ENCODE measurements at places on chromosomes 13 and 19. TPM values are rescaled to one million over a fixed set of nuclear protein-coding genes. Genes with fewer than 3 reads are reported as not detected.

DNA sequence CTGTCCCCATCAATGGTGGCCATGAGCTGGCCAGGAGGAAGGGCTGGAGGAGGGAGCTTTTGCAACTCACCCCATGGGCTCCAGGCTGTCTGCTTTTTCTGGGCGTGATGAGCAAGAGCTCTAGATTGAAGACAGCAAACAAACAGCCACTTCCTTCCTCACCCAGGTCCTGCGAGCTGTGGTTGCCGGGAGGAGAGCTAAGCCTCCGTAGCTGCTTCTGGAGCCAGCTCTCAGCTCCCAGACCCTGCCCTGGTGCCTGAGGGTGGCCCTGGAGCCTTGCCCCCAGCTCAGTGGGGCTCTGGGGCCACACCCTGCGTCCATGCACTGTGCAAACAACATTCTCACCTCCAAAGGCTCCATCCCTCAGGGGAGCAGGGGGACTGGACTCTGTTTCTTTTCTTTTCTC, 6.2 kb downstream of the MYO1F start:
- peak; percentile 27 for DNase-seq

GRCh38 chr19:21158523-21159135, 16.8 kb downstream of the ZNF431 start:
- no peak for DNase-seq

DNA sequence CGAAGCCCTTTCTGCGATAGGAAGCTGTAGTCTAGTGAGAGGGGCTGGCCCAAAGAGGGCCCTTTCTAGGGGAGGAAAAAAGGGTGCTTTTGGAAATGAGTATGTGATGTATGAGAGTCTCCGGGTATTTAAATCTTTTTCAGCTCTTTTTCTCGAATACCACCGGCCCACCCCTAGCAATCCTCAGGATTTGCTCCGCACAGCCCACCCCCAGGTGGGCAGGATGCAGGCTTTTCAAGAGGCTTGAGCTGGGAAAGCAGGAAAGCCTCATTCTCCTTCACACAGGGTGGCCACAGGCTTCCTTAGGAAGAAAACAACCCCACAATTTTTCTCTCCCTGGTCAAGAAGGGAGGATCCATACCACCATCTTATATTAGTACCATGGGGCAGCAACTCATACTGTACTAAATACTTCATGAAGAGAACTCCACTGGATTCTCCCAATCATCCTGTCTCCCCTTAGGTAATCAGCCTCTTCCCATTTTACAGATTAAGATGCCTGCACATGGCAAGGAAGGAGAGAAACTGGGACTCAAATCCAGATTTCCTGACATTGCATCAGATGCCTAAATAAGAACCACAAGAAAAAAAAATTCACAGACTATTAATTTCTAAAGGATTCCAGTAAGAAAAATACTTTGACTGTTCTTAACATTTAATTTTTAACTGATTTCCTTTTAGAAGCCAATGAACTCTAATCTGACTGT, 84.4 kb downstream of the STK24 start:
- DNase-seq: no peak

GRCh38 chr13:50511877-50512341, 331.6 kb downstream of the DLEU7 start:
- DNase-seq: no peak

CLEC17A gene
- total RNA-seq: not detected

TRPM4 gene
- 31.5 TPM for total RNA-seq

- DNase-seq: no peak
These were observed 1.1 kb downstream of the UBXN6 start for GRCh38 chr19:4456476-4456842.

PLVAP gene
- 36.9 TPM for total RNA-seq

DNA sequence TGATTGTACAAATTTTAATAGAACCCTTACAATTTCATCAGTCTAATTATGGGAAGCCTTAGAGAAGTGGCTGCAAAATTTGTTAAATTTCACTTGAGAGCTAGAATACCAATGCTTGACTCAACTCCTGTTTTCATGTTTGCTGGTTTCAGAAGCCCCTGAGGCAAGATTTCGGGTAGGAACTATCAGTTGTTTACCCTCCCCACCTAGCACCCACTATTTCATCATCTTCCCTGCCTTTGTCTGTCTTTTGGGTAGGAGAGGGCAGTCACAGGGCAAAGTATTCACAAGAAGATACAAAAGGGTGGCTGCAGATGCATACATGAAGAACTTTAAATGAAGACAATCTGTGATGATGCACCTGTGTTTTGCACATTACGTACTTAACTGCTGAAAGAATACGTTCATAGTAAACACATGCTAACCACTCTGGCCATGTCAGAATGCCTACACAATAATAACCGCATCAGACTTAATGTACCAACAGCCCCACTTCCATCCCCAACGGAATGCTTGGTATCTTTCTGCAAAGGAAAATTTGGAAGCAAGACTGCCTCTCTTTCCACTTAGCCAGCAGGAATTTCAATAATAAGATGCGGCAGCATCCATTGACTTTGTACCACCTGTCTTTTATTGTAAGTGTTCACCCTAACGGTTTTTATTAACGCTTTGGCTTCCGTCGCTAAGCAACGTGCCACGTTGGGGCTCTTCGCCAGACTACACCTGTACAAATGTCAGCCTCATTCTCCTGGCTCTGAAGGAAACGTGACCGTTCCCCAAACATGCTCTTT, 30.4 kb downstream of the TPT1 start:
- no peak for DNase-seq

EBI3 gene
- total RNA-seq: 0.49 TPM

CCDC122 gene
- total RNA-seq: 2.0 TPM

GRCh38 chr13:36788276-36788675, 30.7 kb upstream of the RFXAP start:
- no peak for DNase-seq

CRB3 gene
- not detected for total RNA-seq

DNA sequence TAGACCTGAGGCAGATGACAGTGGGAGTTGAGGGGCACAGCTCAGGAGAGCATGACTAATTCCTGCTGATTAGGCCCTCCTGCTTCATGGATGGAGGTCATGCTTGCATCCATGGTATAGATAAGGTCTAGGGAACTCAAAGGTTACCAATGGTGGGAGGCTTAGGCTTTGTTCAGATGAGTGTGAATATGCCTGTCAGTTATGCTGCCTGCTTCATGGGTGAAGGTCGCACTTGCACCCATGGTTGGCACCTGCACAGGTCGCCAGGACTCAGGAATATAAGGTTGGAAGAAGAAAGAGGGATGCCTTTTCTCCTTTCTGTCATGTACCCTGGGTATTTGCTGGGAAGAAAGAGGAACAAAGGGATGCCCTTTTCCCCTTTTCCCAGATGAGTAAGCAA, 53.4 kb upstream of the GJB6 start:
- no peak for DNase-seq

DNA sequence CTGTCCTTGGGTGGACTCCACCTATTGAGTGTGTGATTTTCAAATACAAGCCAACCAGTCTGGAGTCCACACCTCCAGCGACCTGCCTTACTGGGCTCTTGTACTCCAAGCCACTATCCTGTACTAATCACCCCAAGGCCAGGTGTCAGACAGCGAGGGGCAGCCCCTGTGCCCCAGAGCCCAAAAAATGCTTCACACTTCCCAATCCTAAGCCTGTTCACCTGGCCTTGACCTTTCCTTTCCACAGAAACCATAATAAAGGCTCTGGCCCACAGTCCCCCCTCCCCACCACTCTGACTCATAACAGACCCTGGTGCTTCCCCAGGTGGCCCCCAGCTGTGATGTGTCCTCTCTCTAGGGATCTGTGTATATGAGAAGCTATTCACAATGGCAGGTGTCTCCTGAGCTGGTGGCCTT, 3.9 kb downstream of the CD209 start:
- DNase-seq: no peak

KLK6 gene
- not detected for total RNA-seq

DNA sequence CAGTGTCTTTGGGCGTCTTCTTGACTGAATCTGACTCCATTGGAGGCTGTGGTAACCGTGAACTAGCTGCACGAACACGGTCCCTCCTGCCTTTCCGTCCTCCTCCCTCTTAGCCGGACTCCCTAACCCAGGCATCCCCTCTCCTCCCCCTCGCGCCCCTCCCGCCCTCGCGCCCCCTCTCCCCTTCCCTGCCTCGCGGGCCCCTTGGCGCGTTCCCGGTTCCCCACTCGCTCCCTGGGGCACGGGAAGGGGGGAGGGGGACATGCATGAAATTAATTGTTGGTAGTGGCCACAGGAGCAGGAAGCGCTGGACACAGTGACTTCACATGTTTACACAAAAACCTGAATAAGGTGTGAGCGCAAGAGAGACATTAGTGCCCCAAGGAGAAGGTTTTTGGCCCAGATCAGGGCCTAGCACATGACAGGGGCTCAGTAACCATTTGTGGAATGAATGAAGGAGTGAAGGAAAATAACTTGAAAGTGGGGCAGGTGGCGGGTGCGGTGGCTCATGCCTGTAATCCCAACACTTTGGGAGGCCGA, 279 bp downstream of the DMRTC2 start:
- no peak for DNase-seq

DNA sequence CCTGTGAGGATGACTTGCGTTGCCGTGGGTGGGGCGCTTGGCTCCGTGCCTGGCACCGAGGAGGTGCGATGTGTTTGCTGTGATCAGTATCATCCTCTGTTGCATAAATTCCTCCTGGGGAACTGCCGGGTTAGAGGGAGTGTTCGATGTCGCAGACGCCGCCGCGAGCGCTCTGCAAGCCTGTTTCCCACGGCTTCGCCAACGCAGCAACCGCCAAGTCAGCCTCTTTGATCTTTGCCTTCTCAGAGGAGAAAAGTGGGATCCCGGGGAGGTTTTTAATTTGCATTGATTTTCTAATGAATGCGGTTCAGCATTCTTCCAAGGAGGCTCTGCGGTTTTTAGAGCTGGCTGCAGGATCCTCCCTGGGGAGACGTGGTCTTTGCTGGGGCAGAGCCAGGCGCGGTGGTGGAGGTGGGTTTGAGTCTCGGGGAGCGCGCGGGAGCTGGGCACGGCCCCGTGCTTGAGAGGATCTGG, 7.6 kb downstream of the GPR32 start:
- no peak for DNase-seq

DNA sequence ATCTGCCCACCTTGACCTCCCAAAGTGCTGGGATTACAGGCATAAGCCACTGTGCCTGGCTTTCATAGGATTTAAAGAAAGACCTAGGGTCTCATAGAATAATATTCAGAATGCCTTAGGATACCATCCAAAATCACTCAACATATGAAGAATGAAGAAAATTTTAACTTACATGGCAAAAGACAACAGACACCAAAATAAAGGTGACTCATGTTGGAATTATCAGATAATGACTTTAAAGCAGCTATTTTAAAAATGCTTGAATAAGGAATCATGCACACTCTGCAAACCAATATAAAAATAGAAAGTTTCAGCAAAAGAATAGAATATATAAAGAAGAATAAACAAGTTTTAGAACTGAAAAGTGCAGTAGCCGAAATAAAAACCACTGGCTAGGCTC, 29.3 kb downstream of the ZNF566 start:
- no peak for DNase-seq

DNA sequence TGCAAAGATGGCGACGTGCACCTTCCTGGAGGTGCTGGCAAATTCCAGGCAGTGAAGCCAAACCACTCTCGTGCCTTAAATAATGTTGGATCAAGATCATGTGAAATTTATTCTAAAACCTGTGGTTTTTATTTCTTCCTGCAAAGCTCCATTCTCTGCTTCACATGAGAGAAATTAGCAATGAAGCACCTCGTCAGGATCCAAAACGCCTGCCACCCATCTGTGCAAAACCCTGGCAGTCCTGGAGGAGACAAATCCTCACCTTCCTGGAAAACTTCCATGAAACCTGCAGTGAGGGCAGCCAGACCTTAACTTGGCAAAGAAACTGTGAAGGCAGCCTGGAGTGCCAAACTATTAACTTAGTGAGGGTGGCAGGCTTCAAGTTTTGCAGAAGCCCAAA, 47.6 kb downstream of the CHST8 start:
- no peak for DNase-seq

- DNase-seq: peak; percentile 76
These were observed at the start of gene COL5A3 for GRCh38 chr19:10010247-10010691. Gene COL5A3 (minus strand): TSS chr19:10010504. CDS start chr19:10010385, 119 bp downstream.

SMIM7 gene
- total RNA-seq: 30.8 TPM

GRCh38 chr19:46390866-46391265, 22.5 kb downstream of the CCDC8 start:
- no peak for DNase-seq

ZNF585A gene
- total RNA-seq: 11.4 TPM

DNA sequence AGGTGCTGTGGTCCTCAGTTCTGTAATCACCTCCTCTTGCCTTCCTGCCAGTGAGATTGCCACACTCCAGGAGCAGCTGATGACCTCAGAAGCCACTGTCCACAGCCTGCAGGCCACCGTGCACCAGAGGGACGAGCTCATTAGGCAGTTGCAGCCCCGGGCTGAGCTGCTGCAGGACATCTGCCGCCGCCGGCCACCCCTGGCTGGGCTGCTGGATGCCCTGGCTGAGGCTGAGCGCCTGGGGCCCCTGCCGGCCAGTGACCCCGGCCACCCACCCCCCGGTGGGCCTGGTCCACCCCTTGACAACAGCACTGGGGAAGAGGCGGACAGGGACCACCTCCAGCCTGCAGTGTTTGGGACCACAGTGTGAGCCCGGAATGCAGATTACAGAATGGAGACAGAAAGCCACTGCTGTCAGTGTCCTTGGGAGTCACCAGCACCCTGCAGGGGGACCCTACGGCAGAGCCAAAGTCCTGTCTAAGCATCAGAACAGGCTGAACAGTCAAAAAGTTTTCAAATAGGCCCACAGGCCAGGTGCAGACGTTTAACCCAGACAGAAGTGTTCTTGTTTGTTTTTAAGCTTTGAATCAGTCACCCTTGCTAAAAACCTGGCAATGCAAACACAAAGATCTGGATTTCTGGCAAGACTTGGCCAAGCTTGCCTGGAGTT, 4.2 kb downstream of the VMAC start:
- no peak for DNase-seq

- DNase-seq: no peak
These were observed 24.1 kb downstream of the RFX2 start for GRCh38 chr19:6086068-6086788.

- no peak for DNase-seq
These were observed 42.6 kb upstream of the GRTP1 start for GRCh38 chr13:113406321-113407102.

- no peak for DNase-seq
These were observed 310.4 kb downstream of the SPRY2 start for GRCh38 chr13:80030491-80030890.

GRCh38 chr13:40688781-40689180, 22.3 kb upstream of the FOXO1 start:
- DNase-seq: no peak

GRCh38 chr13:91405240-91405639, 6.8 kb downstream of the GPC5 start:
- no peak for DNase-seq

- DNase-seq: no peak
These were observed 15.9 kb downstream of the ZNF83 start for GRCh38 chr19:52622261-52622660.

DNA sequence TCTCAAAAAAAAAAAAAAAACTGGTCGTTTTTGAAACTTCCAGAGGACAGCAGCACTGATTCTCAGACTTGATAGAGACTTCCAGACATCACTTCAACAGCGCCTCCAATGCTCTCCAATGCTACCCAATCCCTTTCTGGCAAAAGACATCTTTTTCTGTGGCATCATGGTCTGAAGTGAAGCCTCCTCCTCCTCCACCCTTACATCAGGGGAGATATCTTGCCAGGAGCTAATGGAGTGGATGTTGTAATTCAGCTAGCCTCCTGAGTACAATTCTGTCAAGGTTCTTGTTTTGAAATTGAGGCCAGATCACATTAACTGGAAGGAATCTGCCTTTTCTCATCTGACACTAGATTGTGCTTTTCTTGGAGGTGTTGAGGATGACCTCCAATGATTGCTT, 24.2 kb downstream of the FXYD5 start:
- DNase-seq: no peak

- no peak for DNase-seq
These were observed 16.6 kb downstream of the ZNF536 start for GRCh38 chr19:30388819-30389218.

- DNase-seq: no peak
These were observed 230.8 kb downstream of the POU4F1 start for GRCh38 chr13:78372581-78372980.
